ENCODE measurements at places on chromosomes 3 and 15.
A peak's percentile ranks its signal among the peaks of the same experiment; 100 is the strongest.

GRCh38 chr15:44015545-44016305 lies 179.3 kb downstream of the FRMD5 start:
- no peak for DNase-seq

DNA sequence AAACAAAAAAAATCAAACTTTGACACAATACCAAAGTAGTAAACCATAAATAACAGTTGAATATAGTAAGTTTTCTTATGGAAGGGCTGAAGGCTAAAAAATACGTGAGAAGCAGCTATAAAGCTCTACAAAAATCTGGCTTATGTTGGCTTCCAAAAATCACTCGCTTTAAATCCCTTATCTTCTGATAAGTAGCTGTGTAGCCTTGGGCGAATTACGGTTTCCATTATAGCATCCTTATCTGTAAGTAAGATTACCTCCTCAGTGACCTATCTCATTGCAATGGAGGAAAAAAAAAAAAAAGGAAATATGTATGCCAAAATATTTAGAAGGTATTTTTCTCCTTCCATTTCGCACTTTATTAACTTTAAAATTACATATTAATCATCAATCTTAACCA lies 348.6 kb downstream of the PLOD2 start:
- DNase-seq = no peak

DNA sequence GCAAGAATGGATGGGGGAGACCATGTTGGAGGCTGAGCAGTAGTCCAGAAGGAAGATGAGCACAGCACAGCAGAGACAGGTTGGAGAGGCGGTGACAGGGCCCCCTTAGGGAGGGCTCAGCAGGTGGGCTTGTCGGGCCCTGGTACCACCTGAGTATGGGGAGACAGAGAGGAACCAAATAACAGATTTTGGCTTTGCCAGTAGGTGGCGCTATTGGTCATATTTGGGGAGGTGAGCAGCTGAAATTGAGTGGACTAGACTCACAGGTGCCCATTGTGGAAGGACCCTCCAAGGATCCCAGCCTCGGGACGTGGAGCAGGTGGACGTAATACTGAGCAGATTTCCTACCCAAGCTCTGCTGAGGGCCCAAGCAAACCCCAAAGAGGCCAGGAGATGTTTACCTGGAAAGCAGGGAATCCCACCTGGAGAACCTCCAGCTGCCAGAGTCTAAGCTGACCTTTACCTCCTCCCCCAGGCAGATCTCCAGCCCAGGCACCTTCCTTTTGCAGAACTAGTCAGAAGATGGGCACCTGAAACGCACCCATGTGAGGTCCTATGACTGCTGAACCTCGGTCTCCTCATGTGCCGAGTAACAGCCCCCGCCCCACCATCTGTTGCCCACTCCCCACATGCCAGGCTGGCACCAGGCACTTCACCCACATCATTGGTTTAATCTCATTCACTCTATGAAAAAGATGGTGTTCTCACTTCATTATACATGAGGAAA lies 24.6 kb upstream of the CORO2B start:
- DNase-seq = no peak

DNA sequence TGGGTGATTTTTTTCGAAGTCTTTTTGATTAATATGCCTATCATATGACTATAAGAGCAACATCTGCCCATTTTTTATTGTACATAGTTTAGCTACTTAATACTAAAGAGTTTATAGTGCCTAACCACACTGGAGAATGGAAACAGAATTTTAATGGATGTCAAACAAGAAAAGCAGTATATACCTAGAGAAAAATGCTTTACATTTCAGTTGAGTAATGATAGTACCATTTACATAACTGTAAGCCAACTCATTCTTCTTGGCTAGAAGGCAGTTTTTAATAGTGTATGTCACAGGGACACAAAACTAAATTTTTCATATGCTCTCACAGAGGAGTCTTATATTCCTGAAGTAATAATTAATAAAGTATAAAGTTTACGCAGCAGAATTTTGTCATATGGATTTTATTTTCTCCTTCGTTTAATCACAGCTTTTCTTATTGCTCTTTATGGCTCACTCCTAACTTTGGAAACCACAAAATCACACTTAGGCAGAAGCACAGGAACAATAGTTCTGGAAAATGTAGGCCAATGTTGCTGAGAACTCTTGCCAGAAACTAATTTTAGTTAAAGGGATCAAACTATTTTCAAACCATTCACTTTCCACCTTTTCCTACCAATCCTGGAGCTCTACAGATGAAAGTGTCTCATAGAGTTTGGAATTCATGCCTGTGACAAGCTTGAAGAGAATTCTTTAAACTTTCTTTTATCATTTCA lies 243.6 kb downstream of the ZIC1 start:
- no peak for DNase-seq

- DNase-seq = peak; percentile 26
Observed at GRCh38 chr3:101184111-101184510, 136.3 kb downstream of the IMPG2 start.

DNA sequence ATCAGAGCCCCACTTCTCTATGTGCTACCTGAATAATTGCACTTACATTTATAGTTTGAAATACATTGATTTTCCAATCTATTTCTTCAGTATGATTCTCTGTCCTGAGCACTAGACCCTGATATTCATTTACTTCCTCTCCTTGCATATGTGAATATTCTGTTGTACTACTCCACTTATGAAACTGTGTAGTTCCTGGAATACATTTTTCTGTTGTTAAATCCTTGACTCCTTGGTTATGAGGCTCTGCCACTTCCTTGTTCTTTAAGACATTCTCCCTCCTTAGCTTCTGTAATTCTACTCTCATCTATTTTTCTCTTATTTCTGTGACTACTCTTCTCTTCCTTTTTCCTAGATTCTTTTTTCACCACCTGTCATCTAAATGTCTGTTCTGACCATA lies 12.9 kb upstream of the MGA start:
- DNase-seq = no peak

GRCh38 chr3:138941259-138941885 lies 5.6 kb downstream of the FOXL2 start:
- DNase-seq = no peak

GRCh38 chr3:79006077-79006476 lies 761.7 kb downstream of the ROBO1 start:
- DNase-seq = no peak

DNA sequence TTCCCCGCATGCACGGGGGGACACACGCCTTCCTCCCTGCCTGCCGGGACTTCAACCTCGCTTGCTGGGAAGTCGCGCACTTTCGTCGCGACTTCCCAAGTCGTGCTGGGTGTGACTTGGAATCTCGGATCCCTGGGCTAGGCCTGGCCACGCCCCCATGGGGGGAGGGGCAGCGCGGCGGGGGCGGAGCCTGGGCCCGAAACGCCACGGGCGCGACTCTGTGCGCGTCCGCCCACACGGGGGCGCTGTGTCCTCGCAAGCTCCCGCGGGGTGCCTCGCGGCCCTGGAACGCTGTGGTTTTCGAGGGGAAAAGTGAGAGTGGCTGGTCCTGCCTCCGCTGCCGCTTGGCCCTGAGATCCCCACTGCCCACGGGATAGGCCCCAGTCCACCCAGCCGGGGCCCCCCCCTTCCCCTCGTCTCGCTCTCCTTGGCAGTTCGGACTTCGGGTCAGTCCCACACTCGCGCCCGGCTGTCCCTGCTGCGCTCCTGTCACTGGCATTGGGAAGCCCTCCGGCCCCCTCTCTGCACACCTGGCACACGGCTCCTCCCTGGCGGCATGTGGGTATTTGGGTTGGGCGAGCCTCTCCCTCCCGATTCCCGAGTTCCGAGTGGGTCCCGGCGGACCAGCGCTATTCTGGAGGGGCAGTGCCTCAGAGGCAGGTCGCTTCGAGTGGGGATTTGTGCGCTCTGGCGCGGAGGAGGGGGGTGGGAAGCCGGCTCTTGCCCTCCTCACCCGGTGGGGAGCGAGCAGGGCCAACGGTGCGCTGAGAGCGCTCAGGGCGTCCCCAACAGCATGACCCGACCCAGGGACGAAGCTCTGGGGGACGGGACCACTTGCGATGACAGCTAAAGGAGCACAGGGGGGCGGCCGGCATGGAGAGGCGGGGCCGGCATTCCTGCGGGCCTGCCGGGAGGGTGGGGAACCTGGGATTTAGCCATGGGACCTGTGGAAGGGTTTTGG lies 23.6 kb downstream of the SEC61A1 start:
- no peak for DNase-seq

- no peak for DNase-seq
Observed at GRCh38 chr3:15207836-15208504, 1.9 kb downstream of the CAPN7 start.

DNA sequence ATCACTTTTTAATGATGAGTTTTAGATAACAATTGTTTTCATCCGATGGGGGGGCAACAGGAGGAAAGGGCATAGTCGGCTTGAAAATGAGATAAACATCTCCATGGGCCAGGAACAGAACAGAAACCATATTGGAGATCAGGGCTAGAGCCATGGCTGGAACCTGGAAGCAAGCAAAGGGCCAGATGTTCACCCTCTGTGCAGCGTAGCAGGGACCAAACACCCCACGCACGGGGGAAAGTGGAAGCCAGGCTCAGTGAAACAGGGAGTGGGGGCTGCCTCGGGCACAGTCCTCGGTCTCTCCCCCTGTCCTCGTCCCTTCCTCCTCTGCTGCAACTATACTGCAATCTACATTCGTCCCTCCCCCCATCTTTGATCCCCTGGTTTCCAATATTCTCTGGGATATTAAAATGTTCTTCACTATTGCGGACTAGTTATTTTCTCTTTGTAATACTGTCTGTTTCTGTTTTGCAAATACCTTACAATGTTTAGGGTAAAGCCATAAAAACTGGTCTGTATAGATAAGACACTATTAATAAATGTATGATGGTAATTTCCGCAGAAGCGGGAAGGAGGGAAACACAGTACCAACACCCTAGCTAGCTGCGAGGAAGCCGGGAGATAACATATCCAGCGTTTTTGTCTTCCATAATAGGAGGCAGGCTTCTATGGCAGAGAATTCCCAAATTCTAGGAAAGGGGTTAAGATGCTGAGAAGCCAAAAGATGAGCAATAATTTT lies 121.5 kb downstream of the XXYLT1 start:
- no peak for DNase-seq

DNA sequence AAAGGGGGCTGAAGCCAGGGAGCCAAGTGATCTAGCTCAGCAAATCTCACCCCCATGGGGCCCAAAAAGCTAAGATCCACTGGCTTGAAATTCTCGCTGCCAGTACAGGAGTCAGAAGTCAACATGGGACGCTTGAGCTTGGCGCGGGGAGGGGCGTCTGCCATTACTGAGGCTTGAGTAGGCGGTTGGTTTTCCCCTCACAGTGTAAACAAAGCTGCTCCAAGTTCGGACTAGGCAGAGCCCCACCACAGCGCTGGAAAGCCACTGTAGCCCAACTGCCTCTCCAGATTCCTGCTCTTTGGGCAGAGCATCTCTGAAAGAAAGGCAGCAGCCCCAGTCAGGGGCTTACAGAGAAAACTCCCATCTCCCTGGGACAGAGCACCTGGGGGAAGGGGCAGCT lies 8.1 kb upstream of the SLC25A36 start:
- DNase-seq = no peak

DNA sequence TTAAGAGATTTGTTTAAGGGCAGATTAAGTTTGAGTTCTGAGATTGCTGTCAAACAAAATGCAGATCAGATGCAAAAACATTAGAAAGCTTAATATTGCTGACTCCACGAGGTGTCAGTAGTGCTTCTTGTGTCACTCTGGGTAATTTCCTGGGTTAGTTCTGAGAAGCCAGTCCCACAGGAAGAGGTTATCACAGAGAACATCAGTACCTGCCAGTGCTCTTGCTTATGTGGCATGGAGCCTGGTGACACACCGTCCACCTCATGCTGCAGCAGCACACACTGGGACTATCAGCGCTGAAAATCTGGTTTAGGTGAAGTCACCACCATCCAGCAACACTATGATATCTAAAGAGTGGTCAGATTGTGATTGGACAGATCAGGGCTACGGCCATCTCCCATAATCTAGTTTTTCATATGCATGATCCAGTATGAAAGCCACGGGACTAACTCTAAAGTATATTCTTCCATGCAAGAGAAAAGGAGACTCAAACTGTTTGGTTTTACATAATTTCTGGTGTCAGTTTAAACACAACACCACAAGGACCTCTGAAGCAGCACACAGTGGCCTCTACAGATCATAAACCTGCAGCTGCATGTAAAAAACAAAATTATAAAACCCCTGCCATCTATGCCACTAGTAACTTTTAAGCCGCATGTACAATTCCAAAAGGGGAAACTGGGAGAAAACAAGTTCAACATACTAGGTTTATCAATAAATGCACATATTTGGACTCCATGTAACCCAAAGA lies 36.1 kb upstream of the MYO5C start:
- no peak for DNase-seq

- DNase-seq = no peak
Observed at GRCh38 chr3:48739617-48739954, 22.6 kb upstream of the IP6K2 start.

DNA sequence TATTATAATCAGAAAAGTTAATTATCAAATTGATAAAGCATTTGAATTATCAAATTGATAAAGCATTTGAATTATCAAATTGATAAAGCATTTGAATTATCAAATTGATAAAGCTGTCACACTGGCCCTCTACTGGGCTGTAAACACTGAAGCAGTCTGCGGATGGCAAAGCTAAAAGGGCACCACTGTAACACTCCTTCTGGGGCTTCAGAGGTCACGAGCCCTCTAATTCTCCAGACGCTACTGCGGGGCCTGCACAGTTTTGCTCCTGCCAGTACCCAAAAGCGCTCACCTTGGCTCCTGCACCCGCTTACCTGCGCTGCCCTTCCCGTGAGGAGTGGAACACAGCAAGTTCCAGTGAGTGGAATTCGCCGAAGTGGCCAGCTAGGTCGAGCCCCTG lies 409.0 kb upstream of the KCNMB2 start:
- DNase-seq = no peak

GRCh38 chr3:61066800-61067199 lies 184.5 kb downstream of the FHIT start:
- DNase-seq = no peak

GRCh38 chr15:60208709-60209108 lies 189.1 kb downstream of the ANXA2 start:
- DNase-seq = no peak

GRCh38 chr3:139187648-139188047 lies 143.0 kb upstream of the PRR23C start:
- no peak for DNase-seq

GRCh38 chr3:28576614-28577200 lies 228.1 kb upstream of the AZI2 start:
- no peak for DNase-seq

DNA sequence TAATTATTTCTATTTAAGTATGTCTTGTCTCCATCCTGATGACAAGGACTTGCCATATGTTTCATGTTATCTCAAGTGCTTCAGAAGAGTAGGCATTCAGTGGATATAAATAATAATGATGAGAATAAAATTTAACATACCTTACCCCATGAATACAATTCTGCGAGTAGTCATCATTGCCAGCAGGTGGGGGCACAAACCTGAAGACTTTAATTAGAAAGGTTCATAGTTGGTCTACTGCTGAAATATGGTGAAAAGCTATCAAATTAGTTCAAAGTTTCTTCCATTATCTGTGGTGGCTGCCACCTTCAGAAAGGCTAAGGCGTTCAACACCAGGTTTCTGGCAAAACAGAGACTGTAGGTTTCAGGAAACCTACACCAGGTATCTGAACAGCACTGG lies 100.9 kb downstream of the P3H2 start:
- no peak for DNase-seq

GRCh38 chr3:40379674-40380306 lies 7.2 kb upstream of the ENTPD3 start:
- no peak for DNase-seq

Data from epithelial cell of proximal tubule (primary cell).